Femur (tissue), 1 donor: ENCODE measurements at places on chromosomes 2 and 18.
A peak's percentile ranks its signal among the peaks of the same experiment; 100 is the strongest.

GRCh38 chr2:74507926-74508520 lies 528 bp upstream of the PCGF1 start:
- DNase-seq: no peak

- DNase-seq: peak; percentile 32
Observed at GRCh38 chr2:222903234-222904220, 42.7 kb downstream of the ACSL3 start.

- DNase-seq: no peak
Observed at GRCh38 chr2:231009236-231009919, 13.5 kb downstream of the SPATA3 start.

DNA sequence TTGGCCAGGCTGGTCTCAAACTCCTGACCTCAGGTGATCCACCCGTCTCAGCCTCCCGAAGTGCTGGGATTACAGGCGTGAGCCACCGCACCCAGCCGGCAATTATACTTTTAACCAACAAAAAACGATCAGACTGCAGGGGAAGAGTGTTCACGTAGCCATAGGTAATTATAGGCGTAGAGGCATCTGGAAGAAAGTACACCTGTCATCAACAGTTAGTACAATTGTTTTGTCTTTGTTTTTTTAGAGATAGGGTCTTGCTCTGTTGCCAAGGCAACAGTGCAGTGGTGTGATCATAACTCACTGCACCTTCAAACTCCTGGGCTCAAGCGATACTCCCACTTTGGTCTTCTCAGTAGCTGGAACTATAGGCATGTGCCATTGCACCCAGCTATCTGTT lies 20.0 kb downstream of the ST3GAL5 start:
- DNase-seq: no peak

DNA sequence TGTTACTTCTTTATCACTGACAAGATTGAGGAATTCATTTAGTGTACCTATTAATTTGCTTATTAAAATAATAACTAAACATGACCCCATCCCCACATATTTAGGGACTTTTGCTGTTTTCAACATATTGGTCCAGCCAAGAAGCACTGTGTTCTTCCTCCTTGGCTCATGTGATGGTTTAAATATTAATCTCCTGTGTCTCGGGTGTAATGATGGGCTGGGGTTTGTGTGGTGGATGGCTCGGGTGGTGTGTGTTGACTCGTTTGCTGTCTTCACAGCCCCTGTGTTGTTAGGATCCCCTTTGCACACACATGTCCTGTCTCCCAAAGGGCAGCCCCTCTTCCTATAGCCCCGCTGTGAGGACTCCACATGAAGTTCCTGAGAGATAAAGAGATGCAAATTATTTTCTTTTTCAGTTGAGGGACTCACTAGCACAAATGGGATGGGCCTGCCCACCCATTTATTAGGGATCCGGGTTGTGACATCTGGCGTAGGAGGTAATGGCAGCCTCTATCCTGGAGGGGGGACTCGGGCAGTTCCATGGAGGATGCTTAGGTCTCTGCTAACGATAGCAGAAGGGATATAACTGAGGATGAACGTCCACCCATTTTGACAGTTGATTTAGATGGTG lies 53.4 kb downstream of the FHOD3 start:
- DNase-seq: no peak

- DNase-seq: no peak
Observed at GRCh38 chr2:37877457-37878315, 47.4 kb upstream of the RMDN2 start.

GRCh38 chr2:84697895-84698294 lies 181.6 kb downstream of the DNAH6 start:
- DNase-seq: no peak

- no peak for DNase-seq
Observed at GRCh38 chr2:118846442-118846952, 951 bp downstream of the EN1 start.

DNA sequence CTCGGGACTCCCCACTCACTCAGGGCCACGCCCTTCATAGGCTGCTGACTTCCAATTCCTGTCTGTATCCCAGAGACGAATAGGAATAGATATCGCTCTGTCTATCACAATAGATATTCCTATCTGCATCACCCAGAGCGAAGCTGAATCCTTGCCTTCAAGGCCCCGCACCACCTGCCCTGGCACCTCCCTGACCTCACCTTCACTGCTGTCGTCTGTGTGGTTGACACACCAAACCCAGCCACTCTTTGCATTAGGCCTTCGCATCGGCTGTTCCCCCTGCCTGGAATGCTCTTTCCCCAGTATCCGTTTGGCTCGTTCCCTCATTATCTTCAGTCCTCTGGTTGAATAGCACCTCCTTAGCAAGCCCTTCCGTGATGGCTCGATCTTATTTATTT lies 43.5 kb downstream of the ATOH8 start:
- no peak for DNase-seq

GRCh38 chr2:72931280-72931910 lies 14.1 kb downstream of the EMX1 start:
- DNase-seq: no peak

- no peak for DNase-seq
Observed at GRCh38 chr2:188898261-188898660, 75.9 kb upstream of the COL3A1 start.

DNA sequence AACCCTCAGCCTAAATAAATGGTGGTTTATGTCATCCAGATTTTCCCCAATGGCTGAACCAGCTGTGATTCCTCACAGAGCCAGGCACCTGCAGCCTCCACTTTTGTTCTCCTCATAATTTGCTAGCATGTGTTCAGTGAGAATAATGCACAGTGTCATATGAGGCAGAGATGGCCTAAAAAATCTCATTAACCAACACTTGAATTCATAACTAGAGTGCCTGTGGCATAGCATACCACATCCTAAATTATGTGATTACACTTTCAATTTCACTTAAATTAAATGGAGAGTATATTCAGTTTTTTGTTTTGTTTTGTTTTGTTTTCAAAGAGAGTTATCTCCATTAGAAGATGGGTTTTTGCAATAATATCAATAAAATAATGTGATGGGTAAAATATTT lies 488.0 kb downstream of the CBLN2 start:
- DNase-seq: no peak

GRCh38 chr2:66547887-66548286 lies 113.0 kb downstream of the MEIS1 start:
- no peak for DNase-seq

DNA sequence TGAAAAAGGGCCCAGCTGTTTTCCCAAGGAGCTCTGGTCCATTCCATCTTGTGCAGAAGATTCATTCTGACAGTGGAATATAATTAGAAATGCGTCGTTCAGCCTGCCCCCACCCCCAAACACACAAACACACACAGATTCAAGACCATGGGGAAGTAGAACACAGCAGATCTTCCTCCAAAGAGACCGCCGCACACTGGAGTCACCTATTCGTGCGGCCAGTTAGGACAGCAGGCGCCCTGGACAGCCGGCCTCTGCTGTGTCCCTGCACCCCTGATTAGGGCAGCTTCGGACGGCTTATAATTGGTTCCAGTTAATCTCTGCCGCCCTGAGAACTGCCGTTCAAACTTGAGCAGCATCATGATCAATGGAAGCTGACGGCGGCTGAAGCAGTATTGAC lies 116.0 kb downstream of the GBX2 start:
- DNase-seq: no peak

- DNase-seq: no peak
Observed at GRCh38 chr2:165055082-165055851, 99.9 kb upstream of the SLC38A11 start.

GRCh38 chr2:19349911-19350677 lies 8.3 kb downstream of the OSR1 start:
- DNase-seq: peak; percentile 64

DNA sequence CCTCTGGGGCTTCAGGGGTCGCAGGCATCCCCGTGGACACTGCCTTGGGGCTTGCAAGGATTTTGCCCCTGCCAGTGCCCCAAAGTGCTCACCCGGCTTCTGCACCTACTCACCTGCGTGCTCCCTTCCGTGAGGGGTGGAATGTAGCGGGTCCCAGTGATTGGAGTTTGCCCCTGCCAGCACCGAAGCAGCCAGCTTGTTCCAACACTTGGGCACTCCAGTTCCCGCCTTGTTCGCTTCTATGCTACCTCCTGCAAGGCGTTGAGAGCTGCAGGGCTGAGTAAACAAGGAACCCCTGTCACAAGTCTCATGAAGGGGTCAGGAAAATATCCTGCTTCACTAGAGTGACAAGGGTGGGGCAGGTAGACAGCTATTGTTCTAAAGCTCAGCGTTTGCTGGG lies 631.5 kb downstream of the EPHA4 start:
- no peak for DNase-seq

DNA sequence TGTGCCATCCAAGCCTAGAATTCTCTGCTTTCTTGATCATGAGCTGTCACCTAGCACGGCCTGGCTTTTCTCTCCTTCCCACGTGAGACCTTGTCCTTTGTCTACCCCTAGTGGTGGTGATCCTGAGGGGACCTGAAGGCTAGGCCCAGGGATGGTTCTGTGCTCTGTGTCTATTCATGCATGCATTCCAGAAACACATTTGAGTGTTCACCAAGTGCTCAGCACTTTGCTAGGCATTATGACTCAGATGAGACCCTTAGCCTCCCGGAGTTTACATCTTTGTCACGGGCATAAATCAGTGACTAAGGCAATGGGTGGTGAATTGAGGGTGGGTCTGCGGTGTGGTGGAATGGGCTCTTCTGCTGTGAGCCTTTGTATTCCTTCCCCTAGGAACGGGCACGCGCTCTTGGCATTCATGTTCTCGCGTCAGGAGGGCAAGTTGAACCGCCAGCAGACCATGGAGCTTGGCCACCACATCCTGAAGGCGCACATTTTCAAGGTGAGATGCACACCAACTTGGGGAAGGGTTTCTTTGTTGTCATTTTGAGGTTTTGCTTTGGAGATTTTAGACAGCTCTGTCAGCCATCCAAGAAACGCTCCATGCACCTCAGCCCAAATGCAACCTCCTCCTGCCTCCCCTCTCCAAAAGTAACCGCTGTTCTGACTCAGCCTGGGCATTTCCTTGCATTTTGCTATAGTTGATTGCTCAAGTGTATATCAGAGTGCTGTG lies 100.9 kb downstream of the WDSUB1 start:
- no peak for DNase-seq

DNA sequence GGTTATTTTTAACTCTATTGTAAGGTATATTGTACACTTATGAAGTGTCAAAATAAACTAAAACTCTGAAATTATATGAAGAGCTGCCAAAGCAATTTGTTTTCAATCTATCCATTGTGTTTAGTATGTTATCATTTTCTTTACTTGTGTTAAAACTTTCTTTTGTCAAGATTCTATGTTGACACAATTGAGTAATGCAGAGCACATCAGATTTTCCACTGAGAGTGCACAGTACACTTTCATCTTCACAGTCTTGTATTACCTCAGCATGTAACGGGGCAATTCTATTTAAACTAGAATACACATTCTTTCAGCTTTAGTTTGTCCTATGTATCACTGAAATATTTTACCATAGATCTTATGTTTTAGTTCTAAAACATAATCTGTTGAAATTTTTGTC lies 304.4 kb upstream of the ZC3H15 start:
- no peak for DNase-seq

DNA sequence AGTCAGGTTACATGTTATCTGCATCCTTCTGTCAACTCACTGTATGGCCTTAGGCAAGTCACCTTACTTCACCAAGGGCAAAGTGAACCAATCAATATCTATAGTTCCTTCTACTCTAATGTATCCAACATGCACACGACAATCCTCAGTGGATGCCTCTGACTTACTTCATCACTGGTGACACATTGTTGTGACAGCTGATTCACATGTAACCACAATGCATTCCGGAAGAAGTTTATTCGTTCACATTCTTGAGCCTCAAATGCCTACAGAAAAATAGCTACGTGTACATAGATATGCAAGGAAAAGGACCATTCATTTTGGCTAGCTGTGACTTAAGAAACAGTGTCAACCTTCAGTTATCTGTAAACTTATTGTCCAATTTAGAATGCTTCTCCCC lies 26.3 kb upstream of the EPG5 start:
- DNase-seq: no peak

- no peak for DNase-seq
Observed at GRCh38 chr2:118693287-118693822, 154.1 kb downstream of the EN1 start.

- no peak for DNase-seq
Observed at GRCh38 chr2:208118918-208119317, 5.4 kb downstream of the CRYGD start.

- peak; percentile 32 for DNase-seq
Observed at GRCh38 chr2:207505171-207505570, 24.6 kb upstream of the CREB1 start.

DNA sequence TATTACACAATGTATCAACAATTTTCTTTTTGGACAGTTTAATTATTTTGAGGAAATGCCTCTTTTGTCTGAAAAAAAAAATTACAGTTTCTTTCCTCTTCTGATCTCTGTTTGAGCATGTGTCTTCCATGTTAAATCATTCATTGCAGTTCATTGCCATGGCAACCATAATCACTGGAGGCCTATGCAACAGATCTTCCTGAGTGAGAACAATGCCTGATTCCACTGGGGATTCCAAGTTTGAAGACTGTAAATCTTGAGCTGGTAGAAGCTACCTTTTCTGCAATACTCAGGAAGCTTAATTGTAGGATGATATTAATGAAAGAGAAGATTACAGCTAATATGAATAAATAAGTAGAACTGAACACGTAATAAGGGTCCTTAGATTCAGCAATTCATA lies 721.4 kb upstream of the CNTNAP5 start:
- no peak for DNase-seq

DNA sequence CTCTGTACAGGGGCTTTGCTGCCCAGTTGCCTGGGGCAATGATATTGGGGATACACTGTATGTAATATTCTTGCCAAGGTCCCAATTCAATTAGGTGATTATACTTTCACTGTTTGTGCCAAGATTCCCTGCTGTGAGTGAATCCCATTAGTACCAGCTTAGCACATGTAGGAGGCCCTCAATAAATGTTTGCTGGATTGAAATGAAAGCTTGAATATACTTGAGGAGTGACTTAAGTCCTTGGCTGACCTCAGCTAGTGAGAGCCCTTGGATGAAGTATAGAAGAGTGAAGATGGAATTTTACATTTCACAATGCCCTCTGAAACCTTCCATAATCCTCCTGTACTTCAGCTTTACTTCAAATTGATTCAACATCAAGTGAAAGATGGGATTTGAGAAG lies 102.9 kb downstream of the GATA6 start:
- DNase-seq: no peak

GRCh38 chr2:117273009-117273671 lies 541.4 kb upstream of the DDX18 start:
- no peak for DNase-seq

- DNase-seq: no peak
Observed at GRCh38 chr2:19677825-19678518, 223.8 kb downstream of the TTC32 start.
